NCI-H510A (cell line): ENCODE measurements at places on chromosomes 16 and 17.

GRCh38 chr17:43471585-43472160 lies 12.1 kb upstream of the DHX8 start:
- DNase-seq = no peak

DNA sequence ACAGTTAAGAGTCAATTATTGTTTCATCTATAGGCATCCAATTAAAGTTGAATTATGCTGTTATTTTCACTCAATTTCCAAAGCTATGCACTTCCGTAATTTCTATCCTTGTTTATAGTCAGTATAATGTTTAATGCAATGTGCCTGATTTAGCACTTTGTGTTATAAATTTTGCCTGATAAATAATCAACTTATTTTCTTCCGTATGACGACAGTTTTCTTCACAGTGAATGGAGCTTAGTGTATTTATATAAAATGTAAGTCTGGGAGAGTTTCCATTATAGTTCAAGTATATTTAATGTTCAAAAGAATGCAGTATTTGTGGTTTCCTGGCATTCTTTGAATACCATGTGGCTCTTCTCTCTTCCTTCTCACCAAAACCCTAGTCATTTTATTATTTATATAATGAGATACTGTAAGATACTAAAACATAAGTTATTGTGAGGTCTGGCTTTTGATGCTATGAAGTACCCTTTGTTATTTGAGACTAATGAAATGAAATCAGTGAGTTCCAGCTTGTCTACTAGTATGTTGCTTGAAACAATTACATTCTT lies 240.6 kb downstream of the PRKCA start:
- DNase-seq = no peak

DNA sequence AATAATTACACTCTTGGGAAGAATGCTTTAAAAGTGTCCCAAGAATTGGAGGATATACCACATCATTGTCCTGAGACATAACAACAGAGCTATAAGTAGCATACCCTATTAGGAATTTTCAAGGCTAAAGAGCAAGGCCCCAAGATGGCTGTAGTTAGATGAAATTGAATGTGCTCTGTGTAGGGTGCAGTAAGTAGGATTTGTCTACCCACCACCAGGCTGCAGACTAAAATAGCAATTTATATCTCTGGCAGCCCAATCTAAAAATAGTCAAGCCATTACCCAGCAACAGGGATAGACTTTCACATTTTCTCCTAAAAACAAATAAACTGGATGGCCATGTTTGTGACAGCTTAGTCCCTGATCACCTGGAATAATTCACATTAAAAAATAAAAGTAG lies 5.6 kb downstream of the MMD start:
- DNase-seq = no peak

- DNase-seq = no peak
These were observed 182.5 kb upstream of the ASIC2 start for GRCh38 chr17:33475594-33475993.

DNA sequence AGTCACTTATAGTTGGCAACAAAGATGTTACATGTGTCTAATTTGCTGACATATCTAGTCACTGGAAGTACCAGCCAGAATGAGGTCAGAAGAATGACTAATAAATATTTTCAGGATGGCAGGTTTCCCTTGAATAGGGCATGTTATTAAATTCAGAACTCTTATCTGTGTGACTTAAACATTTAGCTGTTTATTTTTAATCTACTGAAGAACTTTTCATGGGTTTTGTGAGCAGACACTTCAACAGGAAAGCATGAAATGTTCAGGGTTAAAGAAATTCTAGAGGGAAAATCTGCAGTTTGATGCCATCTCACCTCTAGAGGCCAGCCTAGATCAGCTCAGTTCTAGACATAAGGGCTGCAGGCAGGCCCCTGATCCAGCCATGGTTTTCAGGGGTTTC lies 13.2 kb downstream of the JPT2 start:
- no peak for DNase-seq

GRCh38 chr17:56756536-56756935 lies 77.2 kb downstream of the C17orf67 start:
- no peak for DNase-seq
